Lower leg skin (tissue), 4 donors: ENCODE measurements at places on chromosomes 7 and 10.

- no peak for DNase-seq
These were observed 80.0 kb upstream of the STEAP1B start for GRCh38 chr7:22579961-22580360.

DNA sequence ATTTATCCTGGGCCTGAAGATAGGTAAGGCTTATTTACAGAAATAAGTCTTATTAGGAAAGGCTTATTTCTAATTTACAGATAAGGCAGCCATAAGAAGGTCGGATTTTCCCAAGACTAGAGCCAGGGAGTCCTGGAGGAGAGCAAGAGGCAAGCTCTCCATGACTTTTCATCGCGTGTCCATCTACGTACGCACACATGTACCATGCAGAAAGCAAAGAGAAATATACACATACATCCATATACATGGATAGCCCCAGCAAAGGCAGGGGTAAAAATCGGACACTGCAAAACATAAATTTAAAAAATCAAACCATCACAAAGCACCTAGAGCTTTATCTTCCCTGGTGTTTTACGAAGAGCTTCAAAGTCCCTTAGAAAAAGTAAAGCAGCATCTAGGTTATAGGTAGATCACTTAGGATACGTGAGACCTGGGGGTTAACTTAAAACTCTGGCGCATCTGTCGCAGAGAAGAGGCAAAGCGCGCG, 25.8 kb upstream of the ZRANB1 start:
- DNase-seq: peak; percentile 21

- DNase-seq: no peak
These were observed 5.4 kb downstream of the CPVL start for GRCh38 chr7:29140873-29141468.

DNA sequence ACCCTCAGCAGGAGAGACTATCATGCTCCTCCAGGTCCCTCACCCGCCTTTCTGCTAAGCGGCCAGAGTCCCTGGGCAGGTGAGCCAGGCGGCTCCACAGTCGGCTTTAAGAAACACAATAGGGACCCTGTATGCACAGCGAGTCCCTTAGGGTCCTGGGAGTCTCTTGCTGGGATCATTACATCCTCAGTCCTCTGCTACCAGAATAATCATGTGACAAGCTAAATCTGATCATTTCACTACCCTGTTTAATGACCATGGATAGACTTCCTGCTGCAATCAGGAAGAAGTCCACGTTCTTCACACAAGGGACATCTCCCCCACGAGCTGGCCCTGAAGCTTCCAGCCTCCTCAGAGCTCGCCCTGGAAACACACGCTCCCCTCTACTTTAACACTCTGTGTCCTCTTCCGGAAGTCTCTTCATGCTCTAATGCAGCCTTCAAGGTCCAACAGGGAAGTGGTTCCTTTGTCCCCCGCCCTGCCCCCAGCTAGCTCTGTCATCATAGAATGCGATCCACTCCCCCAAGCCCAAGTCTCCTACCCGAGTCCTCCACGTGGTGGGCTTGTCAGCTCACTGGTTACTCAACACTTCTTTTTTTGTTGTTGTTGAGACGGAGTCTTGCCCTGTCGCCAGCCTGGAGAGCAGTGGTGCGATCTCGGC, 101.5 kb downstream of the RNF216 start:
- DNase-seq: peak; percentile 90

- DNase-seq: no peak
These were observed 159.2 kb downstream of the PAXIP1 start for GRCh38 chr7:154843670-154844237.

DNA sequence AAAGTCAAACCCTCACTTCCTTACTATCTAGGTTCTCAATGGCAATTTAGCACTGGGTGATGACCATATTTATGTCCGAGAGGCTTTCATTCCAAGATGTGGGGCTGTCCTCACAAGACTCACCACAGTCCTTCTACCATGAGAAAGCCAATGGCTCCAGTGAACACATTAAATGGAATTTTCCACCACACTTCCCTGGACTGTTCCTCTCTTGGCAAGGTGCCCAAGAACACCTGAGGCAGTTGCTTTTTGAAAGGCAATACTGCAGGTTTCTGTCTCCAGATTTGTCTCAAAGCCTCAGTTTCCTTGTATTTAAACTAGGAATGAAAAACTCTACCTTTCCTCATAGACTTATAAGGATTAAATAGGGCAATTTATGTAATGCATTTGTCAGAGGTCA, 24.2 kb downstream of the AFAP1L2 start:
- no peak for DNase-seq

DNA sequence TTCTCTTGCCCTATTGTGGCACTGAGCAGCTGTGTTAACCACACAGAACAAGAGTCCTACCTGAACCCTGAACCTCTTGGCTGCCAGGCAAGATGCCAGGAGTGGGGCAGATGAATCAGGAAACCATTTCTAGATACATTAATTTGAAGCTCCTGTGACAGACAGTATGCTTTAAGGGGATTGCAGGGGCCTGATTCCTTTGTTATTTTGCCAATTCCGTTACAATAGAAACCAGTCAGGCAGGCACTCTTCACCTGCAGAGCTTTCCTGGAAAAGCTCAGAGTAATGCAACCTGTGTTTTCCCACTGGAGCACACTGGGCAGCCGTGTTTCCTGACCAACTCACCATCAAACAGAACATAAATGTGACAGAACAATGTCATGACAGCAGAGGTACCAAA, 233.1 kb downstream of the BMPER start:
- DNase-seq: no peak

DNA sequence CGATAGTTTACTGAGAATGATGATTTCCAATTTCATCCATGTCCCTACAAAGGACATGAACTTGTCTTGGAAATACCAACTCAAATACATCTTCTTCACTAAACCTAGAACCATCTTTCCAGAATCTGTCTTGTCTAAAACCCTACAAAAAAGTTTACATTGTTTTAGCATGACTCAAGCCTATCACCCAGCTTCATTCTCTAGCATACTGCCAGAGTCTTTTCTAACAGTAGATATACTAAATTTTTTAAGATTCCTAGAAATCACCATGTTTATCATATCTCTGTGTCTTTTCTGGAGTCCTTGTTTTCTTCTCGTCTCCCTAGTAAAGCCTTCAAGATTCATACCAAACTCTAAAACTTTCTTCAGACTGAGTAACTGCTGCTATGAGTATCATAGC, 129.7 kb downstream of the SEMA3E start:
- DNase-seq: no peak
